Naive thymus-derived CD8-positive, alpha-beta T cell (primary cell): ENCODE measurements at places on chromosomes 4 and X. TPM values are rescaled to one million over a fixed set of nuclear protein-coding genes. Genes with fewer than 3 reads are reported as not detected.

L1CAM gene
- total RNA-seq, result 0.23 TPM

TMEM184C gene
- 21.8 TPM for total RNA-seq

ZNF630 gene
- 5.2 TPM for total RNA-seq

SCRG1 gene
- total RNA-seq, result not detected

CDX4 gene
- not detected for total RNA-seq

HDAC8 gene
- 21.9 TPM for total RNA-seq

GAGE12F gene
- total RNA-seq, result not detected

DAPP1 gene
- total RNA-seq, result 12.1 TPM

GSPT2 gene
- total RNA-seq, result 15.9 TPM

DNA sequence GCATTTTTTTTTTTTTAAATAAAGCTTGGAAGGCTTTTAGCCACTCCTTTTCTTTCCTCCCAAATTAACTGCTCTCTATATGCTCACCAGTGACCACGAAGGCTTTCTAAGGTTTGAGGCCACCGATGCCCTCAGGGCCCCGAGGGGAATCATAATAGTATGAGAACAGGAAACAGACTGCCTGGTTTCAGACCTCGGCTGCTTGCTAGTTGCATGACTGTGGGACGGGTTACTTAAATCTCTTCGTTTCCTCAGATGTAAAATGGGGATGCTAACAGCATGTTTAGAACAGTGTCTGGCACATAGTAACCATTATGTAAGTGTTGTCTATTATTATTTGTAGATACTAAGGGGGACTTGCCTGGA, 3.6 kb downstream of the LINC00632 start:
- no peak for DNase-seq

GRCh38 chr4:78386679-78387078, 164.9 kb upstream of the ANXA3 start:
- DNase-seq, result no peak

GRCh38 chr4:100635899-100636298, 118.1 kb upstream of the EMCN start:
- no peak for DNase-seq

GRCh38 chr4:166594326-166594946, 639.9 kb downstream of the SPOCK3 start:
- DNase-seq, result no peak

GRCh38 chr4:38563707-38564495, 100.1 kb upstream of the KLF3 start:
- no peak for DNase-seq

DNA sequence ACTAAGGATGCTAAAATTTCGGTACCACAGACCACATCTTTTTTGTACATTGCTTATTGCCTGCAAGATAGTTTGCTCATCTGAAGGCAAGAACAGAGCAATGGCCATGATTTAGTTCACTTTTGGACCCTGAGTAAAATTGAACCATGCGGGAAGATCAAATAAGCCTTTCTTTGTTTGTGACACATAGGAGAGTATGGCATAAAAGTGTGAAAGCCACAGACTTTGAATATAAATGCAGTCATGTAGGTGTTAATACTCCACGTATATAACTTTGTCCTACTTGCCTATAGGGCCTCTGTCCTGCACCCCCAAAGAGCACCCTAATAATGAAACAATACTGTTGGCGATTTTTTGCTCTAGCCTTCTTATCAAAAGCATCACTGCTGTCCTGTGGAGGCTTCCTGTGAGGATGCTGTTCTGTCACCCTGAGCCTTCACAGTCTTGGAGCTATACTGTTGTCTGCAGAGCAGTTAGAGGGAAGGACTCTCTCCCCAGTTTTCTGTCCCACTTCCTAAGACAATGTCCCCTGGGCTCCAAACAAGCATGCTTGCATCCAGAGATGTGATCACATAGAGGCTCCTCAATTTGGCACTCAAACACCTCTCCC, 10.2 kb upstream of the CXCL13 start:
- no peak for DNase-seq

GRCh38 chrX:139826065-139827044, 106.5 kb downstream of the ATP11C start:
- DNase-seq, result no peak

DNA sequence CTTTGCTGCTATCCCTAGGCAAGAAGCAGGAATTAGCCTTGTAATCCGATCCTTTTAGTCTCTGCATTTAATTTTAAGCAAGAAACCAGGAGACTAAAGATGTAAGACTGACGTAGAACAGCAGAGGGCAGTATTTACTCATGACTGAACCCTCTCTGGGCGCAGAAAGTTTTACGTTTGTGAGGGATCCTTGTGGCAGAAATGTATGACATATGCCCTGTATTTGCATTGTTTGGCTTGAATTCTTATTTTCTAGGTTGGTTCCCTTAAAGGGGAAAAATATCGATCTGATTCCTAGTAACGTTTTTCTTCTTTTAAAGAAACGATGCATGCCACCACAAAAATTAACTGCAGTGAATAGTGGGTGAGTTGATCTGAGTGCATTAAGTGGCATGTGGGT, 1.3 kb upstream of the FAT4 start:
- DNase-seq, result no peak

DNA sequence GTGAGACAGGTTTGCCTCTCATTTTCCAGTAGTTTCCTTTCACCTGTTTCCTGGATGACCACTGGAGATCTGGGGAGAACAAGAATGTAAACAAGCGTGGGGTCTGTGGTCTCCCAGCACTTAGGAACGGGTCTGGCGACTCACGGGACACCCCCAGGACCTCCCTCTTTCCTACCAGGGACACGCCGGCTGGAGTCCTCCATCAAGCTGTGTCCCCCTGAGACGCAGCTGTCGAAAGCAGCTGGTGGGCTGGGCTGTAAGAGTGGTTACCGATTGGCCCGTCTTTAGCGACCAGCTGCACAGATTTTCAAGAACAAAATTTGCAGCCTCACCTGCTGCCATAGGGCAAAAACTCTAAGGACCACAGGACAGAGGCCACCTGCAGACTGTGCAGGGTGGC, 11.9 kb downstream of the LRPAP1 start:
- DNase-seq, result no peak

GRCh38 chr4:143381189-143382118, 44.8 kb downstream of the GAB1 start:
- no peak for DNase-seq

- no peak for DNase-seq
Measured at GRCh38 chr4:8726344-8726851, 133.8 kb downstream of the CPZ start.

DNA sequence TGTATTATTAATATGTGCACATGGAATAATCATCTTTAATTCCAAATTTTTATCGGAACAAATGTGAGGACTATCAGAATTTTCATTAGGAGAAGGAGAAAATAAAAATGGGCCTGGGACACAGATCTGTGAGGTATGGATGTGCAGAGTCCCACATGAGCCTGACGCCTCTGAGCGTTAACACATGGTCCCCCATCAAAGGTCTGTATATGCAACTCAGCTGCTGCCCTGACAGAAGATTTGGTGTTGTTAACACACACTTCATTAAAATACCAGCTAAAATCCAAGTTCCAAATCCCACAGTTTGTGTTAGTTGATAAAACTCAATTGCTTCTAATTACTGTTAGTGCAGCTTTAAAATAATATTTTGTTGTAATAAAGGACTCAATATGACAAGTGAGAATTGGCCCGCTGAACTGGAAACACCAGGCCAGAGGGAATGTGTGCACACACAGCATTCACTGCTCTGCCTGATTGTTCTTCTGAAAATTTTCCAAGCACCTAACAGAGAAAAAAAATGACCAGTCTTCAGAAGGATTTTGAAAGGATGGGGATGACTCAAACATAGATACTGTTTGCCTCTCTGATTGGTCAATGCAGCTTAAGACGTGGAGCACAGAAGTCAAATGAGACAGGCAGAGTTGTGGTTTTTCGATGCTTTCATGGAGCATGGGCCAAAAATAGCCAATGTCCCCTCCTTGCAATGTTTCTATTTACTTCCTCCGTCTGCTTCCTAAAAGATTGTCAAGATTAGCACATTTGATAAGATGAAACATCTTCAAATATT, 266.6 kb downstream of the NKX6-1 start:
- no peak for DNase-seq

DNA sequence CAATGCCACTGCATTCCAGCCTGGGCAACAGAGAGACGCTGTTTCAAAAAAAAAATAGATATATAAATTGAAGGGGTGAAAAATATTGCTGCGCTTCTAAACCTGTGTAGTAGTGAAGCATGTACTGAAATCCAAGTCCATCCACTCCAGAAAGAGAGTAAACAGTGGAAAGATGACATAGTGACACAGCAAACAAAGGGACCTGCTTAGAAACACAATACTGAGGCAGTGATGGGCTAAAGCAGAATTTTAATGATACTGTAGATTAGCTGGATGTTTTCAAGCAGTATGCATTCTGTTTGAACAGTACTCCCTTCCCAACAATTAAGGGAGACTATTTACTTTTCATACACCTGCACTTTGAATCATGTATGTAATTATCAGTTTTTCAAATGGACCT, 42.5 kb downstream of the TFDP3 start:
- no peak for DNase-seq

DNA sequence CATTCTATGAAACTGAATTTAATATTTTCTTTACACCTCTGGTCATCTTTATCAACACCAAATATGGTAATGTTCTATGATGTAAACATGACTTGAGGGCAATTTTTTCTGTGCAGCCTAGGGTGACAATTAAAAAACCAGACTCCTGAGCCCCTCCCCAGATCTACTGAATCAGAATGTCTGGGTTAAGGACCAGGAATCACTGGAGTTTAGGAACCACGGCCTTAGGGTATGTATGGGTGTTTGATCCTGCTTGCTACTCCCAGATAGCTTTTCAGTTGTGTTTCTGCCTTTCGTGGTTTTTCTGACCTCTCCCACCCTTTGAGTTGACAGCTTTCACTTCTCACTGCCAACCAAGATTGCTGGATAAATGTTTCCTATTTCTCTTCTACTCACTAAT, 332.2 kb downstream of the DHX15 start:
- DNase-seq, result no peak

DNA sequence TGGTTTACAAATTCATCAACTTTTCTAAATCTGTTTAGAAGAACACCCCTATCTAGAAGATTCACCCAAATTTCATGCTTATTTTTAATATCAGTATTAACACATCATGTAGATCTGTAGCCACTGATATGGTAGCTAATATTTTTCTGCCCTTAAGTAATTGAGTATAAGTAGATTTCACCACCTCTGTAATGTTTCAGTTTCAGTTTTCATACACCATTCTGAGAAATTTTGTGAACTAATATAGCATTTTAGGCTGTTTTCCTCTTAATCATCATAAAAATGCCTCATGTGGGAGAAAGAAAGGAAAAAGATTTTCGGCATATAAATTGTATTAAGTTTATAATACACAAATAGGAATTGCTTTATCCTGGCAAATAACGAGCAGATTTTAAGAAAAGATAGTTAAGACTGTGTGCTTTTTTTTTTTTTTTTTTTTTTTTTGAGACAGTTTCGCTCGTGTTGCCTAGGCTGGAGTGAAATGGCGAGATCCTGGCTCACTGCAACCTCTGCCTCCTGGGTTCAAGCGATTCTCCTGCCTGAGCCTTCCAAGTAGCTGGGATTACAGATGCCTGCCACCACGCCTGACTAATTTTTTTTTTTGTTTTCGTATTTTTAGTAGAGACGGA, 21.4 kb upstream of the RBPJ start:
- no peak for DNase-seq

DNA sequence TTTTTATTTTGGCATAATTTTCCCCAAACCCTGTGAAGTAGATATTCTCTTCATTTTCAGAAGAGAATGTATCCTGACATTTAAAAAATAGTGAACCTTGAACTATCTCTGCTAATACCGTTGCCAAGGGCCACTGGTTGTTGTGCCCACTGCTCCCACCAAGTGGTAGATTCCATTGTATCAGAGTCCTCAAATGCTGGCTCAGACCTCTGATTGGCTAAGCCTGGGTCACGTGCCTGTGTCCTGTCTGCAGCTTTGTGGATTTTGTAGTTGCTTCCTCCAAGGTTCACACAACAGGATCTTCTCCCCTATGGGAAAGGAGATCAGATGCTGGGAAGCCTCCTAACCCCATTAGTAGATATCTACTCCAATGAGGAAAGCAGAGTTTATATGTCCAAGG, 104.8 kb upstream of the CASK start:
- DNase-seq, result no peak

DNA sequence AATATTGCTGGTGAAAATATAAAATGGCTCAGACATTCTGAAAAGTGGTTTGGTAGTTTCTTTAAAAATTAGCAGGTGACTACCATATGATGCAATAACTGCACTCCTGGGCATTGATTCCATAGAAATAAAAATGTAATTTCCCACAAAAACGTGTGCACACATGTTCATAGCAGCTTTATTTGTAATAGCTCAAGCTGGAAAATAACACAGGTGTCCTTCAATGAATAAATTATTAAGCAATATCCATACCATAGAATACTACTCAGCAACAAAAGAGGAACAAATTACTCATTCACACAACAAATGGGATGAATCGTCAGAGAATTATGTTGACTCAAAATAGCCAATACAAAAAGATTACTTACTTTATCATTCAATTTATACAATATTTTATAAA, 893.7 kb upstream of the SLIT2 start:
- no peak for DNase-seq

DNA sequence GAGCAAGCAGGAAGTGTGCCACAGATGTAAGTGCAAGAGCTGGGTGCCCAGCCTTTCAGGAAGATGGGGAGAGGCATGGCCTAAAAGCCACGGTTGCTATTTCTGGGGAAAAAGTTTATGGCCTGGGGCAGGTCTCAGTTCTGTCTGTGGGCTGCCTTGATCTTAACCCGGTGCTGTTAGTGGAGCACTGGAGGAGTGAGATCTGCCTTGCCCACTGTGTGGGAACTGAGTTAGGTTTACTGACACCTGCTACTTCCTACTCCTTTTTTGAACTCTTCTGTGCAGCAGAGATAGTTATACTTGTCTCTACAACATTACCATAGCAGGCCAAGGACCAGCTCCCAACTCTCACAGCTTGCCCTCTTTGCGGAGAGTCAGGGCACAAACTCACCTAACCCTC, 76.5 kb downstream of the ITM2A start:
- no peak for DNase-seq

DNA sequence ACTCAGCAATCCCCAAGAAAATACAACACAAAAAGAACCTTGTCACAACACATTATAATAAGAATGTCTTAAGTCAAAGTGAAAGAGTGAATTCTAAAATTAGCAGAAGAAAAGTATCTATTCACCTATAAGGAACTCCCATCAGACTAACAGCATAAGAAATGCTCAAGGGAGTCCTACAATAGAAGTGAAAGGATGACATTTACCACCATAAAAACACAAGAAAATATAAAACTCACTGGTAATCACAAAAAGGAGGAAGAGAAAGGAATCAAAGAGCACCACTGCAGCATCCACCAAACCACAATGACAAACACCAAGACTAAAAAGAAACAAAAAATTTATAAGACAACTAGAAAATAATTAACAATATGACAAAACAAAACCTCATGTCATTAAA, 257.0 kb upstream of the AGTR2 start:
- no peak for DNase-seq

DNA sequence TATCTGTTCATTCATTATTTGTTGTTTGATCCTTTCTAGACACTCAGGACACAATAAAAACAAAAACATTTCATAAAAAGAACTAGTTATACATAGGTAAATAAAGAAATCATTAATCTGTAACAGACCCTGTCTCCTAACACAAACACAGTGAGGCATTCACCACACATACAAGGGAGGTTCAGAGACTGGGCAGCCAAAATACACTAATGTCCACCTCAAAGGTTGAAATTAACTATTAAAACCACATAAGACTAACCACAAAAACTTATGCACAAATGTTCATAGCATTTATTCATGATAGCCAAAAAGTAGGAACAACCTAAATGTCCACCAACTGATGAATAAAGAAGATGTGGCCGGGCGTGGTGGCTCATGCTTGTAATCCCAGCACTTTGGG, 7.8 kb downstream of the PAPSS1 start:
- DNase-seq, result no peak
